ENCODE measurements at places on chromosomes 11 and 22.

GRCh38 chr11:62012451-62012831, 45.0 kb upstream of the FTH1 start:
- no peak for DNase-seq

- no peak for DNase-seq
Measured at GRCh38 chr22:20792966-20793728, 19.2 kb downstream of the SERPIND1 start.

- DNase-seq = no peak
Measured at GRCh38 chr11:72750556-72751115, 1.6 kb downstream of the ARAP1 start.

- no peak for DNase-seq
Measured at GRCh38 chr11:115291325-115291724, 212.9 kb downstream of the CADM1 start.

- DNase-seq = no peak
Measured at GRCh38 chr11:40291741-40292140, 1167.7 kb downstream of the LRRC4C start.

DNA sequence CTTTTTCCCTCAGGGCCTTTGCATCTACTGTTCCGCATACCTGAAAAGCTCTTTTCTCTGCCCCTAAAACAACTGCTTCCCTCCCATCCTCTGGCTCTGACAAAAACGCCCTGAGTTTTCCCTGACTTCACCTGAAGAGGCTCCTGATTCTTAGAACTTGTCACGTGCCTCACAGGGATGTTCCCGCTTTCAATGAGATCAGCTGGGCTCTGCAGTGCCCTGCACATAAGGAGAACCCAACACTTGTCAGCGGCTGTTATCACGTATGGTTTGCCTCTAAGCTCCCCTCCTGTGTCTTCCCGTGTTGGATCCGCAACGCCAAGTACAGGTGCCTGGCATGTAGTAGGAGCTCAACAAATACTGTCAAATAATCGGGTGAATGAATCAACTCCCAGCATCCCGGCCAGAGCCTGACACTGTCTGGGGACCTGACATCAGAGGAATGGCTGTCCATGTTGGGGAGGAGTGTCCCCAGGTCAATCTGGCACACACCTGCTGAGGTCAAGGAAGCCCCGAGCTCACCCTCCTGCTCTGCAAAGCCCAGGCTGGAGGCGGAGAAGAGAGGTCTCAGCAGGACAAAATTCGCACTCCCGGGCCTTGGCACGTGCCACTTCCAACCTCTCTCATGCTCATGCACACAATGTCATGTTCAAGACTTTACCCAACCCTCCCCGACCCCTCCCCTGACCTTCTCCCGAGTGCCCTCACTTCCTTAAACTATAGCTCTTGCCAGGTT, 4.2 kb upstream of the GRK2 start:
- no peak for DNase-seq

- no peak for DNase-seq
Measured at GRCh38 chr22:20857247-20857643, 1.4 kb downstream of the PI4KA start.

DNA sequence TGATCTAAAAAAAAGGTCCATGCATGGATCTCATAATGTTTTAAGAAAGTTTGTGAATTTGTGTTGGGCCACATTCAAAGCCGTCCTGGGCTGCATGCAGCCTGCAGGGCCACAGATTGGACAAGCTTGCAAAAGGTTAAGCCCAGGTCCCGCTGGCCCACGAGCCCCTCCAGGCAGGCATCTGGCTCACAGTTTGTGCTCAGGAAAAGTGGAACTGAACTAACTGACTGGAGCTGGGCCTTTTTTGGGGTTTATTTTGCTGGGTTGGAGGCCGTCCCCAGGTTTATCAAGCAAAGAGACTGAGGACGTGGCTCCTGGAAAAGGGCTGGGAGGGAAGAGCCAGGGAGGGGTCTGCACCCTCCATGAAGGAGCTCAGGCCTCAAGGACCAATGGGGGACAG, 32.1 kb upstream of the BAIAP2L2 start:
- no peak for DNase-seq

GRCh38 chr11:12179531-12179930, 69.1 kb downstream of the MICAL2 start:
- no peak for DNase-seq

DNA sequence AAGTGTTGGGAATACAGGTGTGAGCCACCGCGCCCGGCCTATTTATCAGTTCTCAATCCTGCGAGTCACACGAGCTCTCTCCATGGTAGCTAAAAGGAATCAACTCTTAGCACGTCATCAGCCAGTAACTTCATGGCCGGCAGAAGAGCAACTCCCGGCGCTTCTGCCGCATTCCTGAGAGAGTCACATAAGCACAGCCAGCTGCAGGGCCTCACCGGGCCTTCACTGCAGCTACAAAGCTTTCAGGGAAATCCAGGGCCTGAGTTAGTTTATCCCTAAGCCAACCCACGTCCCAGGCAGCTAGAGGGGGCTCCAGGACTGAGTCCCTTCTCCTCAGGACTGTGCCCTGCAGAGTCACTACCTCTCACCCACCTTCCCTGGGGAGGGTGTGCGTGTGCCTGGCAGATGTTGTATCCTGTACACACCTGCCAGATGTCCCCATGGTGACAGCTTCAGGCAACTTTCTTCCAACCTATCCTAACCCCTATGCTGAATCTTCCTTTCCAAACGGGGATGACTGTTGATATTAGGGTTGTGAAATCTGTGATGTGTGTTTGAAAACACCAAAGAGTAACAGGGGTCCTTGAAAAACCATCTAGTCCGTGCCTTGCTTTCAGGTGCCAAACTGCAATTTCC, 45.9 kb upstream of the ARFGAP3 start:
- DNase-seq = no peak

- DNase-seq = no peak
Measured at GRCh38 chr11:11265320-11265719, 87.7 kb downstream of the CSNK2A3 start.

DNA sequence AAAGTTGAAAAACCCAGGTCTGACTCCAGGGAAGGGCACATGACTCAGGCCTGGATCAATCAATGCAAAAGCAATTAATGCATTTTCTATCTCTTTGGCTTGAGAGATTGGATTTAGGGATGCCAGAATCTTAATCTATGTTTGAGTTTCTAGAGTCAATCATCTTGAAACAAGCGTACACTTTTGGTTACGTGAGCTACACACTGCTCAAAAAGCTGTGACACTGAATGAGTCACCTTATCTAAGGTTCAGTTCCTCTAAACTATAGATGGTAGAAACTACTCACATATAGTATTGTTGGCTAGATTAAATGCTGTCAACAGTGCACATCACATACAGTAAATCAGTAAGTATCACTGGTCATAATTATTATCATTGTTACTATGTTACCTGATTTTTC, 24.2 kb downstream of the MRE11 start:
- no peak for DNase-seq

DNA sequence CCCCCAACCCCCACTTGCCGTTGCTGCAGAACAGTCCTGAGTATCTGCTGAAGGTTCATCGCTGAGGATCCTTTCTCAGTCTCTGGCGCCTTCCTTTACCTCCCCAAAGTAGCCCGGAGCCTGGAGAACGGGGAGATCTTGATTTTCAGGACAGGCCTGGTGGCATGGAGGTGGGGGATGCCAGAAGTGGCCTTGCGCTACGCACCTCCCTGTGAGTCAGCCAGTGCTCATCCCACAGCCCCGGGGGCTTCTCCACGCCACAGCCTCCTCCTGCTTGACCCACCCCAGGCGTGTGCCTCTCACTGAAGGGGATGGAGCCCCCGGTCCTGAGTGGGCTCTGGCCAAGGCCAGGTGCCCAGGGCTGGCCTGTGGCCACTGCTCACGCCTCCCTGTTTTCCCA, 339.6 kb downstream of the TBC1D22A start:
- DNase-seq = no peak

GRCh38 chr22:42700355-42700754, 20.3 kb downstream of the A4GALT start:
- no peak for DNase-seq

- no peak for DNase-seq
Measured at GRCh38 chr11:67463186-67463585, 5.9 kb downstream of the TMEM134 start.

DNA sequence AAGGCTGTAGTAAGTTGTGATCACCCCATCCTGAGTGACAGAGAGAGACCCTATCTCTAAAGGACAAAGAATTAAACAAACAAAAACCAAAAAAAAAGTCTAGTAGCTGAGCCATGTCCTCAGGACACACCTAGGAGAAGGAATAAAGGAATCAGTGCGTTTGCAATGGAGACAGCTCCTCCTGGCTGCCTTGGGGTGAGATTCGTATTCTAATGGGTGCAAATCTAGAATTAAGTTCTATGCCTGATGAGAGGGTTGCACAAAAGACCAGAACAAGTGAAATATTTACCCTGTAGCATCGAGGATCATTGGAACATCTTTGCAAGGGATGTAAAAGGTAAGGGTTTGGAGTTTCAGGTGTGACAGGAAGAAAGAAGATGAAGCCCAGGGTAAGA, 70.3 kb upstream of the BMAL1 start:
- DNase-seq = no peak

GRCh38 chr22:44807915-44808690, 55.7 kb downstream of the ARHGAP8 start:
- no peak for DNase-seq

DNA sequence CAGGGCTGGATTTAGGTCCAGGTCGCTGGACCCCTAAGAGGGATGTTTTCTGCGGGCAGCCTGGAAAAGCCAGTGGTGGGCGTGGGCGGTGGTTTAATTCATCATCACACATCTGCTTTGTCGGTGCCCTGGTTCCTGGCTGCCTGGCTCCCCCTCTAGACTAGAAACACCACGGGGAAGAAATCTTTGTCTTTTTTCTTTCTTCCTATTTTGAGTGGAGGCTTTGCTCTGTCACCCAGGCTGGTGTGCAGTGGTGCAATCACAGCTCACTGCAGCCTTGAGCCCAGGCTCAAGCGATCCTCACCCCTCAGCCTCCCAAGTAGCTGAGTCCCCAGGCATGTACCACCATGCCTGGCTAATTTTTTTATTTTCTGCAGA, 86.6 kb upstream of the LINC01488 start:
- DNase-seq = no peak

GRCh38 chr11:5227681-5228080, 810 bp upstream of the HBB start:
- no peak for DNase-seq

DNA sequence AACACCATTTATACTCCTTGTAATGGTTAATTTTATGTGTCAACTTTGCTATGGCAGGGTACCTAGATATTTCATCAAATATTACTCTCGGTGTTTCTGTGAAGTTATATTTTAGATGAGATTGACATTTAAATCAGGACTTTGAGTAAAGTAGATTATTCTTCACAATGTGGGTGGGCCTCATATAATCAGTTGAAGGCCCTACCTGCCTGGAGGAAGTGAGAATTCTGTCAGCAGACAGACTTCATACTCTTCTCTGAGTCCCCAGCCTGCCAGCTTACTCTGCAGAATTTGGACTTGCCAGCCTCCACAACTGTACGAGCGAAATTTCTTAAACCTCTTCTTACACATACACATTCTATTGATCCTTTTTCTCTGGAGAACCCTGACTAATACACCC, 49.3 kb upstream of the SYT9 start:
- no peak for DNase-seq

All from CD4-positive, alpha-beta T cell treated with Interleukin-15 for 1 hour (primary cell).